ENCODE measurements at places on chromosomes 4 and X. TPM values are rescaled to one million over a fixed set of nuclear protein-coding genes. Genes with fewer than 3 reads are reported as not detected.

DNA sequence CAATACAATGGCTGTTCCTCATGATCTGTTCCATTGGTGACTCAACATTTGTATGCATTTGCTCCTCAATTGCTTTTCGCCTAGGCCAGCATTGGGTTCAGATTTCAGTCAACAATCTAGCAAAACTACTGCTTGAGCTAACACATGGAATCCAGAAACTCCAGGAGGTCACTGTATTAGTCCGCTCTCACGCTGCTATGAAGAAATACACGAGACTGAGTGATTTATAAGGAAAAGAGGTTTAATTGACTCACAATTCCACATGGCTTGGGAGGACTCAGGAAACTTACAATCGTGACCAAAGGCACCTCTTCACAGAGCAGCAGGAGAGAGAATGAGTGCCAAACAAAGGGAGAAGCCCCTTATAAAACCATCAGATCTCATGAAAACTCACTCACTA lies 67.1 kb downstream of the RXFP1 start:
- no peak for DNase-seq

DNA sequence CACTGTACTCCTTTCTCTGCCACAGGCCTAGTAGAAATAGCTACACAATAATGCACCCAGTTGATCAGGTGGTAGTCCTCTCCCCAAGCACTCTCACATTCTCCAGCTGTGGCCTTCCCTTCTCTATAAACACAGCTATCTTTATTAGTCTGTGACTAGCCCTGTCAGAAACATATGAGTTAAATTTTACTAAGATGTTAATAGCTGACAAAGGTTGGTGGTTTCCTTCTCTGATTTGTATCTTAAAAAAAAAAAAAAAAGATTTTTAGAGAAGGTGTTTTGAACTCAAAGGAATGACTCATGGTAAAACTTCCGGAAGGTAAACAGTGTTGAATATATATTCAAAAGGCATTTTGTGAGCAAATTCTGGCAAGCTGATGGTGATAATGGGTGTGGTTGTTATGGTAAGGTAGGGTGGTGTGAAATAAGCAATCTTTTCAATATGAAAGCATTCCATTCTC lies 327.4 kb downstream of the PPP3CA start:
- no peak for DNase-seq

Gene ASB9
- 13.3 TPM for polyA plus RNA-seq

- no peak for DNase-seq
These were observed 15.6 kb downstream of the RASL11B start for GRCh38 chr4:52877694-52878093.

- DNase-seq, result no peak
These were observed 2661.6 kb downstream of the PCDH7 start for GRCh38 chr4:33381816-33382215.

GRCh38 chr4:95193391-95194224 lies 355.2 kb downstream of the UNC5C start:
- DNase-seq, result no peak

Gene HEPH
- 53.6 TPM for polyA plus RNA-seq

Measured in left kidney (tissue), 8 donors.